Fibroblast of pulmonary artery (primary cell): ENCODE measurements at places on chromosomes 4 and X.

DNA sequence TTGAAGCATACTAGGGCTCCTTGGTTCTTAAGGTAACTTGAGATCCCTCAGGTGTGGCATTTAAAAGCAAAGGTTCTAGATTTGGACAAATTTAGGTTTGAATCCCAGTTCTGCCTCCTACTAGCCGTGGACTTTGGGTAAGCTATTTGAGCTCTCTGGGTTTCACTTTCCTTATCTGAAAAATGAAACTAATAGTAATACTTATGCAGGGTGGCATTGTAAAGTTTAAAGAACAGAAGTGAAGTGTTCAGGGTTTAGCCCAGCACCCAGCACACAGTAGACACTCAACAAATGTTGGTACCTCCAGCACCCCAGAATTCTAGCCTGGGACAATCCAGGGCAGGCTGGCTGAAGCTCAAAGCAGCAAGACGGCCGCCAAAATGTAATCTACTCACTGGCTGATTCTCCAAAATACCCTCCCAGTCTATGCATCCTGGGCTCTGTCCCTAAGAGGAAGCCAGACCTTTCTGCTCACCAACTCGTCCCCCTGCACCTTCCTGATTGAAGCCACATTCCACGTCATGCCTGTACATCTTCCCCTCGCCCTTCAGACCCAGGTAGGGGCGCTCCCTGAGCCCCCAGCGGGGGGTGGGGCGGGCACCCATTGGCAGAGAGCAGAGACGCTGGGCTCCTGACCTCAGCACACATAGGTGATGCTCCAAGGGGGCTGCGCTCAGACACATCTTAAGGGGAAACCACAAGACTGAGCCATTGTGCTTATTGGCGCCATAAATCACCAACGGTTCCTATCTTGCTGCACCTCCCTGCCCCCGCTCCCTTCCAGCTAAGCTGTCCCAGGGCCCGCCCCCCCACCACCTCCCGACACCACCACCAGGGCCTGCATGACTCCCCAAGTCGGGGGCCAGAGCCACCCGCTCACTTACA lies 160.6 kb downstream of the BCOR start:
- no peak for DNase-seq

DNA sequence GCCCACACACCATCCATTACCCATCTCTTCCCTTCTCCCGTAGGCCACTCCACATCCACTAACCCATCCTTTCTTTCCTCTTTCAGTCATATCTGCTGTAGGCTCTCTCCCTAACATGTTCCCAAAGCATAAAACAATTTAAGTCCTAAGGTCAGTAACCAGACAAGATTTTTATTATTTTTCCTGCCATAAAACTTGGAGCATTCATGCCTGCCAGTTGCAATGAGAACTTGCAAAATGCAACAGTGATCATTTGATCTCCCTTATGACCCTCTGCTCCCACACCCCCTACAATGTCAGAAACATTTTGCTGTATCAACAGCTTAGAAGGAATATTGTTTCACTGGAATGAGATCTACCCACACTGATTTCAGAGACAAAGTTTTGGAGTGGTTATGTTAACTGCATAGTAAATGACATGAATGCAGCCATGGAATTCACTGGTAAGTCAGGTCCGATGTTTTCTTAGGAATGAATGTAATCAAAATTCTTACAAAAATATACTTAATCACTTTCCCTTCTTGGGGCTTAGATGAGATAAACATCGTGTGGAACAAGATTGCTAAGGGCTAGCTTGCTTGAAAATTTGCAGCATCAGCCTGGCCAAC lies 5.7 kb downstream of the NIPAL1 start:
- DNase-seq: no peak

GRCh38 chrX:78527263-78527662 lies 131.9 kb downstream of the RTL3 start:
- peak; percentile 17 for DNase-seq

GRCh38 chr4:31592293-31592692 lies 872.1 kb downstream of the PCDH7 start:
- no peak for DNase-seq

- peak; percentile 8 for DNase-seq
These were observed 363.8 kb upstream of the FTHL17 start for GRCh38 chrX:31435592-31435991.

DNA sequence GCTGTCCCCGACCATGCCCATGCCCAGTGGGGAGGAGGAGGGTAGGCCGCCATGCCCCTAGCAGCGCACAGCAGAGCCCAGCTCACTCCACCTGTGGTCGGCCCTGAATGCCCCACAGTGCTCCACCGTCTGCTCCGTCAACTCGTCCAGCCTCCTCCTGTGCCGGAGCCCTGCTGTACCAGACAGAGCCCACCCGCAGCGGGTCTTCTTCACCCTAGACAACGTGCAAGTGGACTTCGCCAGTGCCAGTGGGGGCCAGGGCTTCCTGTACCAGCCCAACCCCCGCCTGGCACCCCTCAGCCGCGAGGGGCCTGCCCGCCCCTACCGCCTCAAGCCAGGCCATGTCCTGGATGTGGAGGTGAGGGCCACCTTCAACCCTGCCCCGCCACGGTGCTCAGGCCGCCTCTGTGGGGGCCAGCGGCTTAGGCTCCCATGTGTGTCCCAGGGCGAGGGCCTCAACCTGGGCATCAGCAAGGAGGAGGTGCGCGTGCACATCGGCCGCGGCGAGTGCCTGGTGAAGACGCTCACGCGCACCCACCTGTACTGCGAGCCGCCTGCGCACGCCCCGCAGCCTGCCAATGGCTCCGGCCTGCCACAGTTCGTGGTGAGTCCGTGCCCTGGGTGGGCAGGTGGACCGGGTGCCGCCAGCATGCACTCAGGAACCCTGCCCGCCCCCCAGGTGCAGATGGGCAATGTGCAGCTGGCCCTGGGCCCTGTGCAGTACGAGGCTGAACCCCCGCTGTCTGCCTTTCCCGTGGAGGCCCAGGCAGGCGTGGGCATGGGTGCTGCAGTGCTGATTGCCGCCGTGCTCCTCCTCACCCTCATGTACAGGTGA lies 6.9 kb upstream of the SRPK3 start:
- no peak for DNase-seq

GRCh38 chr4:2924765-2925301 lies 38.4 kb downstream of the NOP14 start:
- no peak for DNase-seq

- no peak for DNase-seq
These were observed 121.4 kb downstream of the NHS start for GRCh38 chrX:17496407-17496806.

- DNase-seq: no peak
These were observed 204.1 kb downstream of the MAPK10 start for GRCh38 chr4:86155766-86156165.

GRCh38 chr4:183348706-183349659 lies 26.8 kb upstream of the CLDN24 start:
- peak; percentile 81 for DNase-seq

- no peak for DNase-seq
These were observed 2661.6 kb downstream of the PCDH7 start for GRCh38 chr4:33381816-33382215.

- DNase-seq: peak; percentile 85
These were observed 657 bp upstream of the ANKRD50 start for GRCh38 chr4:124713185-124713592.

DNA sequence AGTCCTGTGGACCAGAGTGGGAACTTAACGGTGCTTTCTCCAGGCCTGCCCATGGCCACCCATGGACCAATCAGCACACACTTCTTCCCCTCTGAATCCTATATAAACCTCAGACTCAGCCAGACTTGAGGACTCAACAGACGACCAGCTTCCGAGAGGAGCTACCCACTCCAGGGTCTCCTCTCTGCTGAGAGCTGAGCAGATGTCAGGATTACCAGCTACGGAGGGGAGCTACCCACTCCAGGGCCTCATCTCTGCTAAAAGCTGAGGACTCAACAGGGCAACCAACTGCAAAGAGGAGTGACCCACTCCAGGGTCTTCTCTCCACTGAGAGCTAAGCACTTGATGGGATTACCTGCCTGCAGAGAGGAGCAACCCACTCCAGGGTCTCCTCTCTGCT lies 80.0 kb upstream of the DDX60 start:
- DNase-seq: no peak

- DNase-seq: peak; percentile 3
These were observed 859.3 kb downstream of the RPA4 start for GRCh38 chrX:97743014-97743413.

DNA sequence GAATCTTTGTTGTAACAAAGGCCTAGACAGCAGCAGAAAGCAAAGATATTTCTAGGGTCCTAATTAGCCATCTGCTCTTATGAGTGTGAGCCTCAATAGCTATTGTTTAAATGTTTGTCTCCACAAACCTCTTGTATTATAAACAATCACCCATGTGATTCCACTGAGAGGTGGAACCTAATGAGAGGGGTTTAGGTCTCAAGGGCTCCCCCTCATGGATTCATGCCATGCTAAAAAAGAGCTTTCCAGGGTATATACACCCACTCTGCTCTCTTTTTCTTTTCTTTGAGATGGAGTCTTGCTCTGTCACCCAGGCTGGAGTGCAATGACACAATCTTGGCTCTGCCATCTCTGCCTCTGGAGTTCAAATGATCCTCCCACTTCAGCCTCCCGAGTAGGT lies 42.1 kb downstream of the TRIM61 start:
- DNase-seq: no peak

DNA sequence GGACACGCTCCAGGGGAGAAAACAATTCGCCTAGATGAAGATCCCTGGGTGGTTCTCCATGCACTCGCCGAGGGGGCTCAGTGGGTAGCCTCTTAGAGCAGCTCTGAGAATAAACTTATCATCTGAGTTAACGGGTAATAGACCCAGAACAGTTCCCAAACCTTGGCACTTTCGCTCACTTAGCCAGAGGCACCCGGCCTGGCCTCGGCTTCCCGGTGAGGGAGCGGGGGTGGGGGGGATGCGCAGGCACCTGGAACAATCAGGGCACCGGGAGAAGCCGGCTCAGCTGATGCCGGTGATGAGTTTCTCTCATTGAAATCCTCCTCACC lies 405 bp upstream of the ZAR1 start:
- DNase-seq: no peak

DNA sequence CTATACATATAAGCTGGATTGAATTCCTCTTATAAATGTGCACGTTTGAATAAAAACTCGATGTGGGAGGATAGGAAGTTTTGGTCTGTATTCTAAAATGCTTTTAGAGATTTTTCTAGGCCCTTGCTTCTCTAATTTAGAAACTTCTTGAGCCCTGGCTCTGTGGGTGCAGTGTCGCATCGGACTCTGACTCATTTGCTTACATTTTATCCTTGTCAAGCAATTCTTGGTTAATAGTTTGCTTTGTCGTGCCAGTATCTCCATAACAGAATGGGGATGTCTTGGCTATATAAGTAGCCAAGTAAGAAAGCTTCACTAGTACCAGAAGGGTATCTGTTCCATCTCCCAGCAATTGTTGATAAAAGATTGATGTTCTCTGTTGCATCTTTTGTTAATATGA lies 10.7 kb downstream of the SGMS2 start:
- DNase-seq: no peak

DNA sequence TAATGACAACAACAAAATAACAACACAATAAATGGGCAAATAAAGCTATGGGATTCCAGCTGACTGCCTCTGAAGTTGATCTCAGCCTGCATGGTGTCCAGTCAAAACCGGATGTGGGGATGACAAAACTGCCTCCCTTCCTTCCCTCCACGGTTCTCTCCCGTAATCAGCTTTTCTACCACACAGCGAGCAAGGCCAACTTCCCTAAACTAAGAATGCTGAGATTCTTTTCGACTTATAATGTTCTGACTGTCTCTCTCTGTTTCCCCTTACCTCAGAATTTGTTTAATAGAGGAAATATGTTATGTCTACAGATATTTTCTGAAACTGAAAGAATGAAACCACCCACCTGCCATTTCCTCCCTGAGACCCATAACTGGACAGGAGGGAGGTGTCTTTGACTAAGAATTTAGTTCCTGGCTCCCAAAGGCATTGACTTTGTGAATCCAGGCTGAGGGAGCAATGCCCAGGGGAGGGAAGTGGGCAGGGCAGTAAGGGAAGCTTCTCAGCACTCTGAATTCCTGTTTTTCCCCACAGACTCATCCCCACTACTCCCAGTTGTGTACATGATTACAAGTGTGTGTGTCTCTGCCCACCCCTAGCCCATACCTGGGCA lies 1.0 kb upstream of the TLR1 start:
- peak; percentile 62 for DNase-seq

DNA sequence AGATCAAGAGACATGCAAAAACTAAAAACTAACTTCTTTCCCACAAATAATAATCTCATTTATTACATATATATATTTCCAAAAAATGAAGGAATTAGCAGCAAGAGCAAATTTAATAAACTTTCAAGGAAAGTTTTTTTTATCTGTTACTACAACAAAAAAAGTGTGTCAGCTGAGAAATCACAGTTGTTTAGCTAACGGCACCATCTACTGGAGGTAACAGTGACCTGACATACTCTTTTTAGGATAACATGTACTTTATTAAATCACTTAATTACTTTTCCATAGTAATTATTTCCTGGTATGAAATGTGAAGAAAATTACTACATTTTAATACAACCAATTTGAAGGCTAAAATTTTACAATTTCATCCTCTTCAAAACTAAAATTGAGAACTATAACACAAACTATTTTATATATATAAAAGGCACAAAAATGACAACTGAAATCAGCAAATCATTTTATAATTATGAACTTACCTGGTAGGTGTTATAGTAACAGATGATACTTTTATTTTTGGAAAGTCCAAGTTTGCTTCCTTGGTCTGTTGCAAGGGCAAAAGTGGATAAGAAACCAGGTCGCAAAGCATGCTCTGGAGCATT lies 9.1 kb downstream of the LAMTOR3 start:
- peak; percentile 65 for DNase-seq

DNA sequence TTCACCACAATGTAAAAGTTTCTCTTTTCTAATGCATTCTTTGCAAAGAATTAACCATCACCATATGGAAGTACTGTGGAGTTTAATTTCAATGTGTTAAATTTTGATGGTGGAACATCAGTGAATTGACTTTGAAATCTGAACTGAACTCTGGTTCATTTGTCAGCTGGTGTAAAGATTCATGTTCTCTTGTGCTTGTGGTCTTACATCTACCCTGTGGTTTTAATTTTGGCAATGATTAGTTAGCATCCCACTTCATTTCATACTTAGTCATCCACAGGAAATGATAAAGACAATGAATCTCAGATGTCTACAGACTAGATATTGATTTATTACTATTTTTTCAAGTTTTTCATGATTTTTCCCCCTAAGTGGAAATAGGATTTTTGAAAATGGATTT lies 77.8 kb downstream of the GRID2 start:
- peak; percentile 27 for DNase-seq

DNA sequence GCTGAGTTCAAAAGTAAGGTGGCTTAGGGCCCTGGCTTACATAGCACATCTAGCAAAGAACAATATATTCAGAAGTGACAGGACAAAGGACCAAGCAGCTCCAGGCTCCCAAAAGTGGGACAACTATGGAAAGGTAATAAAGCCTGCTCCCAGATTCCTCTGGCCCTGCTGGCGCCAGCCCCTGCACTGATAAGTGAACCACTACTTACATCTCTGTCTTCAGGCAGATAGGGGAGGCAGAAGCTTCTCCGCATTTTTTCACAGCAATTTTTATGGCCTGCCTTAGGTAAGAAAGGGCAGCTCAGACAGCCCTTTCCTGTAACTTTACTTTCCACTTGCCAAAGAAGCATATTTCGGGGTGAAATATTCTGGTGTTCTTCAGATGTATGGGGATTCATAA lies 83.9 kb downstream of the MTNR1A start:
- DNase-seq: no peak
